ENCODE measurements at places on chromosomes 13 and 19.

- DNase-seq = no peak
Measured at GRCh38 chr19:55493645-55494171, 5.5 kb downstream of the SSC5D start.

- no peak for DNase-seq
Measured at GRCh38 chr13:38570706-38571105, 116.2 kb upstream of the FREM2 start.

DNA sequence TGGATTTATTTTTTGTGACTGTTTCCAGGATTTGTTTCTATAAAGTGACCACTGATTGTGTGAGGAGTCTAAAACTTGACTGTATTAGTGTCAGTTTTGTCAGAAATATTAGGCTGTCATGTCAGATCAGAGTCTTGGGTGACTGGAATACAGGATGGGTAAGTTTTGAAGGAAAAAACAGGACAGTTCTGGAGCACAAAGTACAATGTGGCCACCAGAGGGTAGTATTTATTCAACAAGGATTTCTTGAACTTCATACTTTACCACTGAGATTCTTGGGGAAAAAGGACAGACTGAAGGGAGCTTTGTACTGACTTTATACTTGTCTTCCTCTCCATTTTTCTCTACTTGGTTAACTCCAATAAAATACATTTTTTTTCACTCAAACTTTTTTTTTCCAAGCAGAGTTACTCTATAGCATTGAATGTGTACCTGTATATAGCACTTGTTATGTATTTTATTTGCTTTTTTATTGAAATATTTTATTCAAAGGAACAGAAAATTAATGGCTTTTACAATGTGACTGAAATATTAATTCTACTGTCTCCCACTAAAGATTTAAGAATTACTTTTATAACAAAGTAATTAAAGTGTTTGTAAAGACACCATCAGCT lies 51.1 kb downstream of the LMO7 start:
- no peak for DNase-seq

- no peak for DNase-seq
Measured at GRCh38 chr13:70353096-70353495, 244.8 kb upstream of the KLHL1 start.

- DNase-seq = no peak
Measured at GRCh38 chr13:99065235-99066015, 87.6 kb upstream of the DOCK9 start.

DNA sequence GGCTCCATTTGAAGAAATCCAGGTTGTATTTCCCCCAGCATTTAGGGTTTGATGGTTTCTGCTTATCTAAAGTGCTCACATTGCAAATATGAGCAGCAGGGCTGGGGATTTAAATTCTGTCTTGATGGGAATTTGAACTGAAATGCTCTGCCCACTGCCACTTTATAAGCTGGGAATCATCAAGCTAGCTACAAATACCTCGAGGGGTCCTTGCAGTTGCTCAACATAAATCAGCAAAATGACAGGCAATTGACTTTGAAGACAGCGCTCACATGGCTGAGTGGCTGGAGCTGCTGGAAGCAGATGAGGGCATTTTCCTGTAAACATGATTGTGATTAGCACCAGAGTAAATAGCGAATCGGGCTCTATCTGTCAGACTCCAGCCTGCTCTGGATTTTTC lies 39.4 kb upstream of the MEDAG start:
- DNase-seq = no peak

DNA sequence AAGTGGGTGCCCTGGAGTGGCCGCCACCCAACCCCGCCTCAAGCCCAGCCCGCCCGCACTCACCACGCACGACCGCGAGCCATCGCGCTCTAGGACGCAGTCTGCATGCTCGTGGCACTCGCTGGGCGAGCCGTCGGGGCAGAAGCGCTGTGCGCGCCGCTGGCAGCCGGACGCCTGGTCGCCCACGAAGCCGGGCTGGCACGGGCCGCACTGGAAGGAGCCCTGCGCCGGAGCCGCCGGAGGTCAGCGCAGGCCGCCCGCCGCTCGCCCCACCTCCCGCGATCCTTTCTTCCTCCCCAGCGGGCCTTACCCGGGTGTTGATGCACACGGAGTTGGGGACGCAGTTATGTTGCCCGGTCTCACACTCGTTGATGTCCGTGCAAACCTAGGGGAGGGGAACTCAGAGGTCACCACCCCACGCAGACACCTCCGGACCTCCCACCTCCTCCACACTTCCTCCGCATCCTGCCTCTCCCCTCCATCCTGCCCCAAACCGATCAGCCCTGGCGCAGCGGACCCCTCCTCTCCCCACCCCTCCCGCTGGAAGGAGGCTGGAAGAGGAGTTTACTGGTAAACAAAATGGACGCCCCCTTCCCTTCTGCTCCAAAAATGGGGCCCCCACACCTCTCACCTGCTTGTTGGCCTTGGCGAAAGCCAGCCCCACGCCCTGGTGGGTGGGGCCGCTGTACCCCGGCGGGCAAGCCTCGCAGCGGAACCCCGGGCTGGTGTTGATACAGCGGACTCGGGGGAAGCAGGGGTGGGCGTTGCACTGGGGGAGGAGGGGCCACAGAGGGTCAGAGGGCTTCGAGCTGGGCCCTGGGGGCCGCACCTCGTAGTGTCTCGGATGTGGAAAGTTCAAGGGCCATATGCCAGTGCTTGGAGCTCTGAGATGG lies 2.3 kb downstream of the COMP start:
- no peak for DNase-seq

DNA sequence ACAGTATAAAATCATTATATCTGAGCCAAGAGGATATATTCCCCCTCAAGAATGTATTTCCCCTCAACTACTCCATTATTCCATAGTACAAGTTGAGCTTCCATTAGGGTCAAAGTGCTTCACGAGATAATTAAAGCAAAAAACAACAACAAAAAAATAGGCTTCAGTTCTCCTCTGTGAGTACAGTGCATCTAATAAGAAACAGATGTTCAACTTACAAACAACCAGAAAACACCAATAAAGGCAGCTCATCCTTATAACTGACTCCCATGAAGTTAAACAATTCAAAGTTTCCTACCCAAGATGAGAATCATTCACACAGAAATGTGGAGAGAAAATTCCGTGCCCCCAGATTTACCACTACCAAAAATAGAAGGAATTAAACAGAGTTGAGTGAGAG lies 854.4 kb downstream of the PCDH9 start:
- no peak for DNase-seq

DNA sequence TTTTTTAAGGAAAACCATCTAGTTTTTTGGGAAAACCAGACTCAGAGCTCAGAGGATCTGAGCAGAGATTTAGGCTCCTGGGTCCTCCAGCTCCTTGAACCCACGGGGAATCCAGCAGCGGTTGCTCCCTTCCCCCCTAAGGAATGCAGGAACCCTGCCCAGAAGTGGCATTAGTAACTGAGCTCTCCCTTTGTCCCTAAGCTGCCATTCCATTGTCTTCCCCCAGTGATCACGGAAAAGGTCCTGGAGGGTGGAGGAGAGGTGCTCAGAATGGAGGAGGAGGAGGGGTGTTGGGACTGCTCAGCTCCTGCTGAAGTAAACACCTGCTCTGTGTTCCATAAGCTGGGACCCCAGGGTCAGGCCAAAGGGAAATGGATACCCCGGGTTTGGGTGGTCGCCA lies 16.8 kb upstream of the OR1M1 start:
- no peak for DNase-seq

DNA sequence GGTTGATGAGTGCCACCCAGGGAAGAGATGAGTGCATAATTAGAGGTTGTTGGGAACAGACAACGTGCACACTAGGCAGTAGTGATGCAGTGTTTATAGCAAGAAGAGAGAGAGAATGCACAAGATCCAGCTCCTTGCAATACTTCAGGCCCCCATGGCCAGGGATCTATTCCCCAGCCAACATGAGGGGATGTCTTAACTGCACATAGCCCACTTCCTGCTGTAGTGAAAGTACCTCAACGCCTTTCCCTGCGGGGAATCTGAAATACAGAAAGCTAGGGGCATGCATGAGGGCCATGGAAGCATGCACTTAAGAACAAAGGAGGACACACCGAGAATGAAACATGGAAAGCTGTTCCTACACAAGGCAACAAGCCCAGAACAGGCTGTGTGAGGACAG lies 636.7 kb upstream of the GPC6 start:
- no peak for DNase-seq

DNA sequence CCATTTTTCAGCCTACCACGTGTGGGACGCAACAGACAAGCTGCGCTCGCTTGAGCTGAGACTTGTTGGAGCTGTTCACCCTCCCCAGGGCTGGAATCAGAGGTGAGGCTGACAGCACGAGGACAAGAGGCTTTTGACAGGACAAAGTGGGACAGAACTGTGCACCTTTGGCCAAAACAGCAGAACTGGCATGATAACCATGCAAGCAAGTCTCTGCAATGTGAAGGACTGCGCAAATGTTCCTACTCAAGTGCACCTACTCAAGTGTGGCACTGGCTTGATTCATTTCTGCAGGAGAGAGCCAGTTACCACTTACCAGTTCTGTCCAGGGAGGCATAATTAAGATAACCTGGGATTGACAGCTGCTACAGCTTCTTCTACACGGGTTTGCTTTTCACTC lies 62.2 kb upstream of the TM9SF2 start:
- DNase-seq = no peak

DNA sequence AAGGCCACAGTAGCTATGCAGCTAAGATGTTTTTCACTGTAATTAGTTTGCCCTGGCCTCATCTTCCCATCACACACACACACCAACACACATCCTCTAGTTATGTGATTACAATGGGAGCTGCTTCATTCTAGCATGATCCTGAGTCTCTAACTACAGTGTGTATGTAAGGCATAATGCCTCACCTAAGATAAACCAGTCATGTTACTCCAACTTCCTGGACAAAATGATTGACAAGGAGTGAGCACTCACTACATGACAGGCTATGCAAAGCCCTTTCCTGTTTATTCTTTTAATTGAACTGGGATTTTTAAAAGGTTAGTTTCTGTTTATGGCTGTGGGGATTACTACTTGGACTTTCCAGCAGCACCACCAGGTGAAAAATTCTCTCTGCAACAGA lies 400.8 kb upstream of the ATXN8OS start:
- DNase-seq = no peak

DNA sequence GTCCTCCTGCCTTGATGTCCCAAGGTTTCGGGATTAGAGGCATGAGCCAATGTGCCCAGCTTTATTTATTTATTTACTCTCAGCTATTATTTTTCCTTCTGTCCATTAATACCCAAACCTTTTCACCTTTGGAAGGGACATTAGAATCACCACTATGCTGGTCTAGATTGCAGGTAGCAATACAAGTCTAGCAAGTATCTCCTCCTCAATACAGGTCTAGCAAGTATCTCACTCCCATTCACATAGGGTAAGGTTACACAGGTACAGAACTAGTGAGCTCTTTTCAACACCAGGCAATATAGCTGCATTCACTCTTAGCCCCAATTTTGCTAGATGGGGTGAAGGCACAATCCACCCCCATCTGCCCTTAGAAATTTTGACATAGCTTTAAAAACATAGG lies 17.4 kb upstream of the SPRYD7 start:
- no peak for DNase-seq

Data from left renal pelvis (tissue), 4 donors.